Activated T-helper 1 cell treated with anti-CD3 and anti-CD28 coated beads, Interleukin-12 subunit alpha, Interleukin-12 subunit beta, Interleukin-2, Interleukin-4 antibody, amounts not matched to agents 30 ng/mL and 10 ng/mL and 1 ng/mL, durations not matched to agents 14 hours and 24 hours and 36 hours (primary cell): ENCODE measurements at places on chromosomes 6 and 20. TPM values are rescaled to one million over a fixed set of nuclear protein-coding genes. Genes with fewer than 3 reads are reported as not detected.

Gene SLC35B2
- 29.2 and 30.1 TPM in 2 replicates for total RNA-seq

Gene SNHG17
- total RNA-seq, result 89.8 and 104 TPM in 2 replicates

Gene MRAP2
- total RNA-seq, result not detected in 2 replicates

Gene F13A1
- not detected in 2 replicates for total RNA-seq

Gene PRDM13
- total RNA-seq, result 0.15 TPM in 1 of 2 replicates, not detected in the other

Gene SRSF12
- 0.07 and 0.10 TPM in 2 replicates for total RNA-seq

Gene UBE3D
- total RNA-seq, result 8.3 and 8.6 TPM in 2 replicates

DNA sequence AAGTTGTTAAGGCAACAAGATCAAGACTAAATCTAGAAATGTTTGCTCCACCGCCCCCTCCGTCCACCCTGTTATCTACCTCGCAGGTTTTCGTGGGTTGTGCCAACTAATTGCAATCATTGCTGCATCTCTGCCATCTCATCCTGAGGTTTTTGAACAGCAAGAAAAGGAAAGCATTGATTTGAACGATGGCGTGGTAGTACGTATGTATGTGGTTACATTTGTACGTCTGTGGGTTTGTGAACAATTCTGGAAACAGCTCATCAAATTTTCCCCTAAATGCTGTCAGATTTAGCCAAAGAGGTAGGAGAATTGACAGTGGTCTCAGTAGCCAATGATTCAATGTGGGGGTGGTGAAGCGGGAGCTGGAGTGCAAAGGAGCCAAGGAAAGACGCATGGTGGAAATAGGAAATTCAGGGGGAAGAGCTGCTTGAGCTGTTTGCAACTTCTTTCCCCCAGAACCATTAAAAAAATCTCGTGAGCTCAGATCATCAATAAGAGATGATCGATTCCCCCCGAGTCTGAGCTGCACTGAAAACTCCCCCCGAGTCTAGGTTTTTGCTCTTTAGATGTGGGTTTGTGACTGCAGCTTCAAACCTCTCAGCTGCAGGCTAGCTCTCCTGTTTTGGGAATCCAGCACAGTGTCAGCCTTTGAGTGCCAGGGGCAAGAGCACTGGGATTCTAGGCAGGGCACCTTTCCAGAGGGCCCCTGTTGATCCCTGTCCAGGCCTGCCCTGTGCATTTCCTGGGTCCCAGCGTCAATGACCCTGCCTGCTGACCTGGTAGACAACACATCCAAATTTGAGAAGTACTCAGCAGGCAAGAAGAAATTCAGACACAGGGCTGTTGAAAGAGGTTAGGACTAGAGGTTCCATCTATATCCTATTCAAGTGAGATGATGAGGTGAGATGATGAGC, 72.6 kb upstream of the LY86 start:
- peak; percentile 38 for DNase-seq

DNA sequence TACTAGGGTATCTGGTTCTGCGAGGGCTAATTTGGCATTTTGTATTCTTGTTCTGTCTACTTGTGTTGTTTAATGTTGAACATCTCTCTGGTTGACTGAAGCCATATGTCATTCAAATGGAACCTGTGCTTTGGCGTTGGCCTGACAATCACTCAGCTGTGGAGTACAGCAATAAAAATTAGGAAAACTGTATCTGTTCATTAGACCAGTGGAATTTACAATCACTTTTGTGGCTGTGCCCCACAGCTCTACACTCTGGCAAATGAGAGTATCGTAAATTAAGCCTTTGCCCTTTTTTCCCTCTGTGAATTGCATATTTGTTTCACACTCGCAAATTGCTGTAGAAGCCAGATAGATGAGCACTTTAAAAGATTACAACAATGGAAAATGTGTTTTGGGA, 102.0 kb downstream of the ARID1B start:
- DNase-seq, result no peak

- no peak for DNase-seq
Measured at GRCh38 chr6:116263353-116263752, 9.5 kb upstream of the TSPYL4 start.

- no peak for DNase-seq
Measured at GRCh38 chr6:43950051-43950605, 177.1 kb downstream of the MRPL14 start.

DNA sequence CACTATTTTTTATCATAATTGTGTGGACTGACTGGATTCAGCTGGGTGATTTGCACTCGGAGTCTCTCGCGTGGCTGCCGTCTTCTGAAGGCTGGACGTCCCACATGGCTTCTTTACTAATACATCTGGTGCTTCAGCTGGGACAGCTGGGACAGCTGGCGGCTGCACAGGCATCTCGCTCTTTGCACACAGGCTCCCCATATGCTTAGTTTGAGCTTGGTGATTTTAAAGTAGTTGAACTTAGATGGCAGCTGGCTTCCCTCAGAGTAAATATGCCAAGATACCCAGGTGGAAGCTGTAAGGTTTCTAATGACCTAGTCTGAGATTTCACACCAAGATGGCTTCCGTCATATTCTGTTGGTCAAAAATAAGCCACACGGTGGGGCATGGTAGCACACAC, 38.7 kb upstream of the PPP1R3G start:
- DNase-seq, result no peak

DNA sequence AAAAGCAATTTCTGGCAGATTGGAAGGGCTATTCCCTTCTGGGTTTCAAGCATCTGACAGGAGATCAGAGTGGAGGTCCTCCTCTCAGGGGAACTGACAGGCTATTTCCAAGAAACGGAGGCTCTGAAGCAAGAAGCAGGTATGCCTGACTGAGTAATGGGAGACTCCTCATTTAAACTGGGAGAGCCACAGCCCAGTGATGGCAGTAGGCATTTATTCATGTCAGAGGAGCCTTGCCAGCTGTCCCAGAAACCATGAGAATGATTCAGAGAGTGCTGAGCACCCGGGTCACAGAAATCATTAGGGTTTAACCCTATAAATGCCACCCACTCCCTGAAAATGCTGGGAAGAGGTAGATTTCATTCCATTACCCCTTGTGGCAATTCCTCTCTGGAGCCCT, 247.5 kb upstream of the RNF217 start:
- no peak for DNase-seq

- DNase-seq, result no peak
Measured at GRCh38 chr6:111676383-111676782, 70.7 kb upstream of the TRAF3IP2 start.
